ENCODE measurements at places on chromosomes 3 and 15. TPM values are rescaled to one million over a fixed set of nuclear protein-coding genes. Genes with fewer than 3 reads are reported as not detected.

DNA sequence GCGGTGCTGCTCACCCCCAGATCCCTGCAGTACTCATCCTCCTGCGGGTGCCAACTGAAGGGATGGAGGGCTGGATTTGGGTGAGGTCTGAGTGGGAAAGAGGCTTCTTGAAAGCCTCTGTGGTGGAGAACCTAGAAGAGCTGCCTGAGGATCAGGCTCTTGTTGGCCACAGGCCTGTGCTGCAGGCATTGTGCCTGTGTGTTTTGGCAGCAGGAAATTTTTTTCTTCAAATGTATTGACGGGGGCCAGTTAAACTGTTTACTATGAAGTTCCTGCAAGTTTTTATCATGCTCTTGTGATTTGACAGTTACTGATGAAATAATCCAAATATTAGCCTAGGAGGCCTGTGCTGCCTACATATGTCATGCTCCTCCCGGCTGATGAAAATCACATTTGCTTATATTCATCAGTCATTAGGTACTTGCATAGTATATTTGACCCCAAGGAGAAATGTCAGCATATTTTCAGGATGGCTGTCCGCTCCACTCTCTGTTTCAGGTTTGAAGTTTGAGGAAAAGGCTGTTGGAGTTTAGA lies 103.1 kb downstream of the THSD4 start:
- H3K4me3 ChIP-seq: no peak overlapping the region
- peaks cover 8% of the 10 kb centered on the region for H3K4me1 ChIP-seq
- H3K27ac ChIP-seq: peak overlapping the region; percentile 47
- H3K27me3 ChIP-seq: no peaks in the 10 kb centered on the region

DNA sequence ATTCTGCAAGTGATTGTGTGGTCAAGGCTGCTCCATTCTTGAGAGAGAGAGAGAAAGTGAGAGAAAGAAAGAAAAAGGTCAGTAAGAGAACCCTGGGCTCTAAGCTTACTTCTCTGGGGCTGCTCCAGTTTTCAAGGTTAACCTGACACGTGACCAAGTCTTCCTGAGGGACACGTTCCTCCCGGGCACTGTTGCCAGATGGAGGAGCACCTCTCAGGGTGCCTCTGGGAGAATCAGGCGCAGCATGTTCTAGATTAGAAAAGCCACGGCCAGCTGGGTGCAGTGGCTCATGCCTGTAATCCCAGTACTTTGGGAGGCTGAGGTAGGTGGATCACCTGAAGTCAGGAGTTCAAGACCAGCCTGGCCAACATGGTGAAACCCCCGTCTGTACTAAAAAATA lies 60.8 kb downstream of the ITGA11 start:
- H3K36me3 ChIP-seq: peaks cover 3% of the 10 kb centered on the region
- peak overlapping the region; percentile 95 for H3K27ac ChIP-seq
- H3K4me1 ChIP-seq: peaks cover 28% of the 10 kb centered on the region
- no peak overlapping the region for H3K4me3 ChIP-seq

- no peak overlapping the region for H3K27ac ChIP-seq
- H3K4me1 ChIP-seq: no peaks in the 10 kb centered on the region
- H3K36me3 ChIP-seq: peaks cover 8% of the 10 kb centered on the region
- no peak for DNase-seq
- no peaks in the 10 kb centered on the region for H3K27me3 ChIP-seq
Measured at GRCh38 chr3:184868477-184868876, 56.5 kb downstream of the VPS8 start.

- H3K36me3 ChIP-seq: no peaks in the 10 kb centered on the region
- no peaks in the 10 kb centered on the region for H3K27me3 ChIP-seq
- no peak overlapping the region for H3K27ac ChIP-seq
- no peaks in the 10 kb centered on the region for H3K4me1 ChIP-seq
- no peak overlapping the region for H3K4me3 ChIP-seq
Measured at GRCh38 chr3:38966811-38967692, 84.7 kb downstream of the SCN11A start.

DNA sequence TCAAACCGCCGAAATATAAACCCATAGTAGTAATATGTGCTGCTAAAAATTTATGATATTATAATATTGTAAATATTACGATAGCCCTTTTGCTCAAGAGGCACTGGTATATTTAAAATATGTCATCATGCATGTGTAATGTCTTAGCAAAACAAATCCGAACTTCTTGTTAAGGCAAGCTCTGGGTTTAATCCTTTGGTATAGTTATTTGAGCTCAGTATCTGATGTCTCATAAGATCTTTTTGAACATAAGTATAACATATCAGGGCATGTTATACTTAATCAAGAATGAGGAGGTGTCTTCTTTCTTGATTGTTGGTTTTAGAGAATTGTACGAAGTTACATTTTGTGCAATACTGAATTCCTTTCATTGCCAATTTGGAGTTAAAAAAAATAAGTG lies 154.1 kb upstream of the CBLB start:
- H3K27ac ChIP-seq: no peak overlapping the region
- H3K4me1 ChIP-seq: peaks cover 12% of the 10 kb centered on the region
- no peaks in the 10 kb centered on the region for H3K36me3 ChIP-seq
- no peak overlapping the region for H3K4me3 ChIP-seq

GRCh38 chr3:39346785-39347585 lies 17.5 kb downstream of the CCR8 start:
- H3K27me3 ChIP-seq: no peaks in the 10 kb centered on the region
- no peaks in the 10 kb centered on the region for H3K36me3 ChIP-seq
- no peak overlapping the region for H3K27ac ChIP-seq
- H3K4me1 ChIP-seq: no peaks in the 10 kb centered on the region
- H3K4me3 ChIP-seq: no peak overlapping the region

GRCh38 chr3:129314386-129315222 lies 35.9 kb downstream of the HMCES start:
- H3K36me3 ChIP-seq: no peaks in the 10 kb centered on the region
- DNase-seq: peak; percentile 60
- peak overlapping the region; percentile 96 for H3K4me3 ChIP-seq
- peaks cover 15% of the 10 kb centered on the region for H3K4me1 ChIP-seq

GRCh38 chr3:47347217-47347801 lies 33.5 kb upstream of the PTPN23 start:
- no peaks in the 10 kb centered on the region for H3K27me3 ChIP-seq
- no peak overlapping the region for H3K27ac ChIP-seq
- DNase-seq: no peak
- H3K36me3 ChIP-seq: peaks cover 19% of the 10 kb centered on the region

DNA sequence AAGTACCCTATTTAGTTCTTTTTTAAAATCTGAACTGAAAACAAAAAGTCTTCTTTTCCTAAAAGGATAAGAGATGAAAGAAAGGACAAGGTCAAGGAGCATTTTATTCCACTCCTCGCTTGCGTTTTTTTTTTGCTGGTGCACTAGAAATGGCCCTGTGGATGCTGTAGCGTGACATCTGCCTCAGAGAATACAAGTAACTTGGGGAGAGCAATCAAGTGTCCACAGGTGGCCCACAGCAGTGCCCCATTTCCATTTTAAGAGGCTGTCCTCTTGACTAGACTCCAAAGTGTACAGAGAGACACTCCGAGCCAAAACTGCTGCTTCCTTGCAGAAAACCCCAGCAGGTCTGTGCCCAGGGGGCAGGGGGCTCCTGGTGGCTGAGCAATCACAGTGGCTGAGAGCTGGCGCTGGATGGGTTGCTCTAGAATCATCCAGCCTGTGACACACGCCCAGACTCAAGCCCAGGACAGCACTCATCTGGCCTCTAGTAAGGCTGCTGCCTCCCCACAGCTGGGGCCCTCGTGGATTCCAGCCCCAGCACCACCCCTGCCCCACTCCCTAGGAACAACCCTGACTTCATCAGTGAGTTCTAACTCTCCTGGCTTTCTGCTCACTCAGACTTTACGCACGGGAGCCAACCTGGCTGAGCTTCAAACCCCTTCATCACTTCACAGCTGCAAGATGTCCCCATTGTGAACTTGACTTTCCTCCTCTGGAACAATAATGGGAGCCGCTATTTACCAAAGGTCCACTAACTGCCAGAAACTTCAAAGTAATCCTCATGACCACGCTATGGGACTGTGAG lies 71.1 kb upstream of the SPATA12 start:
- no peaks in the 10 kb centered on the region for H3K27me3 ChIP-seq
- H3K36me3 ChIP-seq: no peaks in the 10 kb centered on the region
- H3K4me1 ChIP-seq: peaks cover 13% of the 10 kb centered on the region
- H3K27ac ChIP-seq: no peak overlapping the region

- H3K4me1 ChIP-seq: peaks cover 34% of the 10 kb centered on the region
- H3K27me3 ChIP-seq: no peaks in the 10 kb centered on the region
- H3K27ac ChIP-seq: no peak overlapping the region
- no peaks in the 10 kb centered on the region for H3K36me3 ChIP-seq
- DNase-seq: no peak
Measured at GRCh38 chr15:83848315-83849050, 194.6 kb downstream of the ADAMTSL3 start.

DNA sequence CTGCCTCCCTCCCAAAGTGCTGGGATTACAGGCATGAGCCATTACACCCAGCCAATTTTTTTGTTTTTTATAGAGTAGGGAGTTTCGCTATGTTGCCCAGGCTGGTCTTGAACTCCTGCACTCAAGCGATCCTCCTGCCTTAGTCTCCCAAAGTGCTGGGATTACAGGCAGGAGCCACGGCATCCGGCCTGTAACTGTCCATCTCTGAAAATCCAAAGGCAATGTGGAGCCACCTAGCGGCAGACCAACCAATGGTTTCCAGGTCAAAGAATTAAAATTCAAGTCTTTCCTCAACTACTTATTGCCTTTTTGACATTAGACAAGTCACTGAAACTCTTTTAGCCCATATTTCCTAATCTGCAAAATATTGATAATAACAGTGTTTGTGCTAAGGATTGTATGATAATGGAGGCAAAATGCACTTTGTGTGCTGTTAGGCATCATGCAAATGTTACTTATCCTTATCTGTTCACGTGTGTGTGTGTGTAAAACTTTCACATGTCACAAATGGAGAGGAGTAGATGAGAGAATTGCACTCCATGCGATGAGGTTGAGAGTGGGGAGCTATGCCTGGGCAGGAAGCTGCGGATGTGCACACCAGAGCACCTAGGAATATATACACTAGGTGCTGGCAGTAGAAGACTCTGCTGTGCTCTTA lies 48.7 kb downstream of the COL8A1 start:
- no peak for DNase-seq
- no peaks in the 10 kb centered on the region for H3K27me3 ChIP-seq
- H3K4me3 ChIP-seq: no peak overlapping the region
- peaks cover 14% of the 10 kb centered on the region for H3K4me1 ChIP-seq
- no peaks in the 10 kb centered on the region for H3K36me3 ChIP-seq

Gene PTH1R
- total RNA-seq: 8.9 TPM

Gene GPR149
- not detected for total RNA-seq

Gene CCR9
- not detected for total RNA-seq

Gene FOXB1
- total RNA-seq: not detected

Gene EPHB3
- total RNA-seq: 2.8 TPM

Gene CIDEC
- 2.6 TPM for total RNA-seq

Measured in thoracic aorta (tissue), 2 donors.